ENCODE measurements at places on chromosomes 6 and 20.
A peak's percentile ranks its signal among the peaks of the same experiment; 100 is the strongest.

- no peaks in the 10 kb centered on the region for H3K36me3 ChIP-seq
- H3K4me3 ChIP-seq = no peak overlapping the region
- no peak overlapping the region for H3K27ac ChIP-seq
- DNase-seq = no peak
- no peaks in the 10 kb centered on the region for H3K27me3 ChIP-seq
- peaks cover 6% of the 10 kb centered on the region for H3K4me1 ChIP-seq
Observed at GRCh38 chr6:1701668-1702353, 92.1 kb downstream of the FOXC1 start.

DNA sequence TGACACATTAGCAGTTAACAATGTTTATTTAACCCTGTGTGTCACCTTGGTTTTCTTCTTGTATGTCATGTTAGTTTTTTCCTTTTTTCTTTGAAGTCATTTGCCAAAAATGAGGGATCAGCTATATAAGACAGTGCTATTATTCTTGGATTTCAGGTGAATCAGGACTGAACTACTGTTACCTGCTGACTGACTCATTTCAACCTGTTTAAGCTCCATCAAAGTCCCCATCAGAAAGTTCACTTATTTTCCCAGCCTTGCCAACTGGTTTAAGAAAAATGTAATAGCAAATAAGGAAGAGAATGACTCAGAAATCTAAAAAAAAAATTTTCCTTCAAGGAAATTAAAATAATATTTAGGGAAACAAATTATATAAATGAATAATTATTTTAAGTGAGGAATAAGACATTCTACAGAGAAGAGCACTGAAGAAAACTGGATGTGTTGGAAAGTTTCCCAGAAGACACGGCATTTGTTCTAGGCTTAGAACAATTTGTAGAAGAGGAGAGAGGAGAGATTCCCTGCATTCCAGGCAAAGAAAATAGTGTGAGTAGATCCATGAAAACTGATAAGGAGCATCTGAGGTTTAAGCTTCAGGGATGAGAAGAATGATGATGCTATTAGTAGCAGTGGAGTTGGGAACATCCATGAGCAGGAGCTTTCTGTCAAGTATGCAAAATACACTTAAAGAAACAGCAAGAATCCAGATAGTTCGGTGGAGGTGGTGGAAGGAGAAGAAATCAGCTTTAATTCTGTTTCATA lies 84.9 kb upstream of the SIM1 start:
- no peaks in the 10 kb centered on the region for H3K36me3 ChIP-seq
- no peak for DNase-seq
- H3K4me1 ChIP-seq = peaks cover 12% of the 10 kb centered on the region
- no peaks in the 10 kb centered on the region for H3K27me3 ChIP-seq
- no peak overlapping the region for H3K27ac ChIP-seq

GRCh38 chr6:124430740-124431318 lies 531.4 kb upstream of the RNF217 start:
- no peak overlapping the region for H3K27ac ChIP-seq
- no peaks in the 10 kb centered on the region for H3K27me3 ChIP-seq
- DNase-seq = no peak
- H3K4me3 ChIP-seq = no peak overlapping the region
- H3K4me1 ChIP-seq = no peaks in the 10 kb centered on the region

DNA sequence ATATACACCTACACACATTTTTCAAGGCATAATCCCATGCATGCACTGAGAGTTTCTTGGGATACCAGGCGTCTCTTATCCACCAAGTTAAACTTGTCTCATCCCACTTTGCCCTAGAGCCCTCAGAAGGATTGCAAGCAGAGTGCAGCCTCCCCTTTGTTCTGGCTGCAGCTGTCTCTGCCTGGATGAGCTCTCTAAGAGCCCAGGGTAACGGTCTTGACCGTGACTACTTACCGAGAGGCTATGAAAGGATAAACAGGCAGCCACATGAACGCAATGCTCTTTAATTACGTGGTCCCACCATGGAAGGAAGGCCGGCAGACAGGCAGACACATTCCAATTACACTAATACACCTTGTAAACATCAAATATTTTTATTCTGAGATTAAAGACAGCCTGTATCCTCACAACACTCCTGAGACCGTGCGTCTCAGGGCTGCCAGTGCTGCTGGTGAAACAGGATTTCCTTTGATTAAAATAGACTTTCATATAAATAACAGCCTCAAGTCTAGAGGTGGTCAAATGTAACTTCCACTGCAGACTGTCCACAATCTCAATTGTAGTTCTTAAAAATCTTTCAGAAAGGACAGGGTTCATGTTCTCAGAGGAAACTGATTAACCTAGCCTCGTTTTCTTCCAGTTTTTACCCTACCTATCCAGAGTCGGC lies 210.0 kb upstream of the PRDM1 start:
- no peaks in the 10 kb centered on the region for H3K36me3 ChIP-seq
- peaks cover 11% of the 10 kb centered on the region for H3K4me1 ChIP-seq
- H3K4me3 ChIP-seq = no peak overlapping the region
- no peak overlapping the region for H3K27ac ChIP-seq

- H3K36me3 ChIP-seq = no peaks in the 10 kb centered on the region
- peak overlapping the region; percentile 41 for H3K4me3 ChIP-seq
- no peak for DNase-seq
- peak overlapping the region; percentile 41 for H3K27ac ChIP-seq
Observed at GRCh38 chr6:98044791-98045470, 761.9 kb upstream of the MMS22L start.

DNA sequence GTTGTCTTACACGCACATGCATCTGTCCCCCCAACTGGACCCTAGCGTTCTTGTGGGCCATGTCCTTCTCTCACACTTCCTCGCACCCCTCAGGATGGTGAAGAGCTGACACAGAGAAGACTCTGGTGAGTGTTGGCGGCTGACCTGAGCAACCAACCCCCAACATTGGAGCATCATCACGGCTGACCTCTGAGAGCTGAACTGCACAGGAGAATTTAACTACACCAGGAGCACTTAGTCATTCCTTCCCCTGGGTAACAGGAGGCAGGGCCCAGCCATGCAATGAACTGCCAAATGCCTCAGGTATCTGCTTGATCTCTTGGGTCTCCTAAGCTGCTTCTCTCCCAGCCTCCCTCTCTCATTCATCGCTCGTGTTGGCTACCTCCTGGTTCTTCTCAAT lies 88.5 kb downstream of the PSMG4 start:
- peaks cover 88% of the 10 kb centered on the region for H3K4me1 ChIP-seq
- DNase-seq = no peak
- H3K36me3 ChIP-seq = no peaks in the 10 kb centered on the region
- no peaks in the 10 kb centered on the region for H3K27me3 ChIP-seq
- peak overlapping the region; percentile 9 for H3K4me3 ChIP-seq

- no peaks in the 10 kb centered on the region for H3K4me1 ChIP-seq
- H3K27me3 ChIP-seq = no peaks in the 10 kb centered on the region
- DNase-seq = no peak
- no peak overlapping the region for H3K27ac ChIP-seq
Observed at GRCh38 chr6:154614101-154614500, 103.6 kb upstream of the CNKSR3 start.

- H3K36me3 ChIP-seq = no peaks in the 10 kb centered on the region
- H3K27ac ChIP-seq = no peak overlapping the region
- no peak overlapping the region for H3K4me3 ChIP-seq
Observed at GRCh38 chr20:8952721-8953120, 116.2 kb upstream of the PLCB4 start.

GRCh38 chr20:20037960-20038359 lies 14.3 kb downstream of the CRNKL1 start:
- no peak overlapping the region for H3K27ac ChIP-seq
- H3K36me3 ChIP-seq = peaks cover 13% of the 10 kb centered on the region
- H3K27me3 ChIP-seq = no peaks in the 10 kb centered on the region

GRCh38 chr6:145964948-145965366 lies 799 bp upstream of the SHPRH start:
- DNase-seq = no peak
- H3K4me3 ChIP-seq = peak overlapping the region; percentile 100
- peak overlapping the region; percentile 99 for H3K27ac ChIP-seq
- H3K4me1 ChIP-seq = peaks cover 40% of the 10 kb centered on the region
- peaks cover 3% of the 10 kb centered on the region for H3K27me3 ChIP-seq

- H3K4me1 ChIP-seq = no peaks in the 10 kb centered on the region
- H3K27me3 ChIP-seq = no peaks in the 10 kb centered on the region
- no peak overlapping the region for H3K27ac ChIP-seq
- no peak for DNase-seq
Observed at GRCh38 chr6:12836009-12836408, 119.4 kb downstream of the PHACTR1 start.

- no peak overlapping the region for H3K27ac ChIP-seq
- no peaks in the 10 kb centered on the region for H3K27me3 ChIP-seq
- H3K4me1 ChIP-seq = peaks cover 8% of the 10 kb centered on the region
- no peak for DNase-seq
Observed at GRCh38 chr20:9632991-9633390, 118.6 kb downstream of the LAMP5 start.

DNA sequence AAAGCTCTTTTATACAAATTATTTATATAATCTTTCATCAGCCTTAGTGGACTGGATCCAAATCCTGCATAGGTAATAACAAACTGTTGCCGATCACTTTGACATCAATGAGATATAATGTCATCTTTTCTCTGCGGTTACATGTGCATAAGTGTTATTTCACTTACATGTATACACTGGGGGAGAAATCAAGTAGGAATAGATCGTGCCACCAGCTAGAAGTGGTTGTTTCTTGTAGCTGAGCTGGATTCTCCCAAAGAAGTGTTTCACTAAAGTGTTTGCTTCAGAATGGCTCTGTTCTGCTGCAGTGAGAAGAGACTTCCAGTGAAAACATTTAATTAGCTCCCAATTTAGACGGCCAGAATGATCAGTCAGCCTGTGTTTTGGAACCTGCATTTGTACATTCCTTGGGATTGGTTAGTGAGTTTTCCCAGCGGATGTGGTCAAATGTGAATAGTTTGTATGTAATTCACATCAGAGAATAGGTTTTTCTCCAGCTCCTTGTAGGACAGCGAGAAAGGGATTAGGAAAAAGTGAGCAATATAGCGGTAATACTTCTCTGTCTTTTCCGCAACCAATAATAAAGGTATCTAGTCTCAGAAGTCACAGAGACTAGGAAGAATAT lies 163.1 kb upstream of the CCN2 start:
- no peak overlapping the region for H3K27ac ChIP-seq
- DNase-seq = no peak
- peaks cover 9% of the 10 kb centered on the region for H3K36me3 ChIP-seq

DNA sequence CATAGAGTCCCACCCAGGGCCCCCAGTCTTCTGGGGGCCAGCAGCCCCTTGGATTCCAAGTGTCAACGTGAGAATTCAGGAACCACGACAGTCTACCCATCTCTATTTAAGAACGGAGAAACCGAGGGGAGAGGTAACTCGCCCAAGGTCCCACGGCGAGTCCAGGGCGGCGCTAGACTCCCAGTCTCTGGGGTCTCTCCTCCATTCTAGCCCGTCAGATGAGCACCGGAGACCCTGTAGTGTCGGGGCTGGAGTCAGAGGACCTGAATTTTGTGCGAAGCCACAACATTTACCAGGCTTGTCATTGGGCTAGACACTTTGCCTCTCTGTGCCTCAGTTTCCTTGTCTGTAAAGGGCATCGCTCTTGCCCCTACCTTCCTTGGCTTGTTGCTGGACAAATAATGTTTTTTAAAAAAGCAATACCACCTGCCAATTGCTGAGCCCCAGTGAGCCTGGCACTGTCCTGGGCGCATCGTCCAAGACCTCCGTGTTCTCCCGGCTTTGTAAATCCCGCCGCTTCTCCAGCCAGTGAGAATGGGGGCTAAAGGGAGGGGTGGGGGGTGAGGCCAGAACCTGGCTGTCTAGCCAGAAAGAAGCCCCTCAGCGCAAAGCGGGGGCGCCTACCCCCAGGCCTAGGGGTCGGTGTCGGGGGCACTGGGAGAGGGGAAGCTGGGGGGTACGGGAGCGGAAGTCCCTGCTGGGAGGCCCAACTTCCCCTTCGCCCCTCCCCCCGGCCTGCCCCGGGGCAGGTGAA lies 91.7 kb downstream of the NCR2 start:
- peaks cover 15% of the 10 kb centered on the region for H3K4me1 ChIP-seq
- H3K27ac ChIP-seq = no peak overlapping the region
- DNase-seq = no peak
- no peak overlapping the region for H3K4me3 ChIP-seq
- peaks cover 52% of the 10 kb centered on the region for H3K27me3 ChIP-seq
- no peaks in the 10 kb centered on the region for H3K36me3 ChIP-seq

DNA sequence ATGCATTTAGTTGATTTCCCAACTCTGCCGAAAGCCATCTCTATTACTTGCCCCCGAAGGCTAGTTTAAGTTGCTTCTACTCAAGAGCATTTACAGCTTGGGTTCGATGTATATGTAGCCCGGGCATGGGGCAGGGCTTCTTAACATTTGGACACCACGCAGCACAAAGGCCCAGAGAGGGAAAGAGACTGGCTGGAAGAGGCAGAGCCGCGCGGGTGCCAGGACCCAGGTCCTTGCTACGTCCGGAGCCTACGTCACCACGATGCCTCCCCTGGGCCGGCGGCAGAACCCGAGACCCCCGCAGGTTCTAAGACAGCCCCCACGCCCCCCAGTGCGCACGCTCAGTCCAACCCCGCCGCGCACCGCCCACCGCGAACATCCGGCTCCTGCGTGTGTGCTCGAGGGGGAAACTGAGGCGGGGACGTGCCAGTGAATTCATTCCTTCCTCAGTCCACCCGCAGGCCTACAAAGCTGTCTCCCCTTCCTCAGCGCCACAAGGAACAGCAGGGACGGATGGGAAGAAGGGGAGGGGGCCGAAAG lies 367 bp upstream of the PCIF1 start:
- H3K4me3 ChIP-seq = peak overlapping the region; percentile 96
- no peak for DNase-seq
- peaks cover 7% of the 10 kb centered on the region for H3K27me3 ChIP-seq
- H3K36me3 ChIP-seq = peaks cover 3% of the 10 kb centered on the region
- peaks cover 31% of the 10 kb centered on the region for H3K4me1 ChIP-seq

DNA sequence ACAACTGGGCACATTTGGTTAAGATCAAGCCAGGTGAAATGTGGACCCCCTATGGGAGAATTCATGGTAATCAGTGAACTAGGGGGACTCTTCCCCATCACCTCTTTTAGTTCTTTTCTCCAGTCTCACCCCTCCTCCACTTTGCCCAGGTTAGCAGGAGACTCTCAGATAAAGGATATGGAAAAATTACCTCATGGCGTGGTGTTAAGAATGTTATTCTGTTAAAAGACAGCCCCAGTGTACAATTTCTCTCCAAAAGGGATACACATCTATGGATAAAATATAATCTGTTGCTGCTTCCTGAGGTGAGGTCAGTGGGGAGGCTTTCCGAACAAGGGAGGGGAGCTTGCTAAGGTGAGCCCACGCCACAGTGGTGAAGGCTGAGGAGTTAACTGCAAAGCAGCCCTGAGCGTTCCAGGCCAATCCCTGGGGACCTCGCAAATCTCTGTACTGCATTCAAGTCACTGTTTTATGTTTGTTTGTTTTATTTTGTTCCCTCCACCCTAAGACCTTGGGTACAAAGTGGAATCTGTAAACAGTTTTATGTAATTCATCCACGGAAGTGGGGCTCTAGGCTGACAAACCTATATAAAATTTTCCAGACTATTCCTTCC lies 52.0 kb downstream of the ADGRF1 start:
- no peaks in the 10 kb centered on the region for H3K27me3 ChIP-seq
- DNase-seq = no peak
- H3K4me3 ChIP-seq = no peak overlapping the region
- H3K4me1 ChIP-seq = no peaks in the 10 kb centered on the region
- no peak overlapping the region for H3K27ac ChIP-seq

- no peak for DNase-seq
- H3K36me3 ChIP-seq = no peaks in the 10 kb centered on the region
- no peaks in the 10 kb centered on the region for H3K27me3 ChIP-seq
Observed at GRCh38 chr6:53168516-53169267, 20.1 kb upstream of the GCM1 start.
